ENCODE measurements at places on chromosomes 3 and 15. TPM values are rescaled to one million over a fixed set of nuclear protein-coding genes. Genes with fewer than 3 reads are reported as not detected.

- DNase-seq, result no peak
These were observed 84.5 kb upstream of the NMNAT3 start for GRCh38 chr3:139762302-139762701.

- DNase-seq, result no peak
These were observed 42.0 kb downstream of the PROS1 start for GRCh38 chr3:93931597-93932229.

DNA sequence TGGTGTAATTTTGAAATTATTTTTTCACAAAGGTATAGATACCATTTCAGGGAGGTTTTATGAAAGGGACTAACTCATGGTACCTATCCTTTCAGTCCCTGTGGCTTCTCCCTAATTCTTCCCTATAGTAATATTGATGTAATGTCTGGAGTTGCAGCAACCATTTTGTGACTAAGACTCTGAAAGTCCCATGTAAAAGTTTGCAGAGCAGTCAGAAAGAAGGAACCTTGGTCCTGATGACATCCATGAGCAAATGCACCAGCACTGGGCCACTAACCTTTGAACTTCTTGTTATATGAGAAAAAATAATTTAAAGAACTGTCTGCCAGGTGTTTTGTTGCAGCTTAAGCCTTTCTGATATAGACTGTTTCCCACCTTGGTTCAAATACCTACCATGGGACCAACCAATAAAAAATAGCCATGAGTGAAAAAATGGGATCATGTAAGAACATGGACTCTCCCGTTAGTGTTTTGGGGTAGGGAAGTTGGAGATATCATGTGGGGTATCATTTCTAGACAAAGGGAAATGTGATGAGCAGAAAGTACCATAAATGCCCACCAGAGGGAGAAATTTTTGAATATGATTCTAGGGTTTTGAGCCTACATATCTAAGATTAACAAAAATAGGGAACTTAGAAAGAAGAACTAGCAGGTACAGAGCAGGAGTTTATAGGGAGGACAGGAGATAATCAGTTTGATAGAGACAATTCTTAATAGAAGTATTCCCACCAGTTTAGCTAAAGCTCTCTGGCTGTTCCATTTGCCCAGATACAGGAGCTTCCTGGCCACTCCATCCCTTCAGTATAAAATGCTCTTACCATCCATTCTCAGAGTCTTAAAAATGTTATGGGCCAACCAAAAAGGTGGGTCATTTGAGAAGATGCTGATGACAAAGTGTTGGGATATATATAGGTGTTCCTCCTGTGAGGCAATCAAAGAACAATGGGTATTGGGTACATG lies 3.4 kb upstream of the CPOX start:
- DNase-seq, result no peak

GRCh38 chr15:63212050-63213004 lies 22.9 kb downstream of the RAB8B start:
- DNase-seq, result no peak

DNA sequence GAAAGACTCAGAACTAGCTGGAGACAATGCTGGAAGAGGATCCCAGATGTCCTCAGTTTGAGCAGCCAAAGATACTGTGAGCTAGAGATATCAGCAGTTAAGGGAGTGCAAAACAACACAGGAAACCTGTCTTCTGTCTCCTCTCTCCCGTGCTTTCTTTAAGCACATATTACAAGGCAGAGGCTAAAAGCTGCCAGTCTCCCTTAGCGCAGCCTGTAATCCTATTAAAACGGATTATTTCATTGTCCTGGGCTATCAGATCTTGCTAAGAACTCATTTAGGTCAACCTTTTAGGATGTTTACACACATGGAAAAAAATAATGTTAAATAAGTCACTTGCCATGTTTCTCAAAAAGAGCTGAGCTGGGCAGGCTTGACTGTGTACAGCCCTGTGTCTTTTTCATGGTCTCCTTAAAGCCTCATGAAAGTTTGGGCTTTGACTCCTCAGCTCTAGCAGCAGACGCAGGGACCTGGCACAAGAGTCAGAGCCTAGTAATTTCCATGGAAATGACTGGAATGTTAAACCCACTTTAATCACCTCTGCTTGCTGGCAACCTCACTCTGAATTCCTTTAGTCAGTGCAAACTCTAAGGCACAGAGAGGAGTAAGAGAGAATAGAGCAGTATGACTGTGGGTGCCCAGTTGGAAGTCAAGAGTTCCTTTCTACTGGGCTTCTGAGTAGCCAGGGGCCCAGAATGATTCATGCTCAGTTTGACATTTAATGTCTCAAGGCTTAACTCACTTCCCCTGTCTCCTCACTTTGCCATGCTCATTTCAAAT lies 491.9 kb downstream of the NTRK3 start:
- no peak for DNase-seq

- DNase-seq, result no peak
These were observed 20.1 kb upstream of the TGFBR2 start for GRCh38 chr3:30586096-30586805.

GRCh38 chr15:65089206-65089824 lies 12.8 kb downstream of the KBTBD13 start:
- no peak for DNase-seq

DNA sequence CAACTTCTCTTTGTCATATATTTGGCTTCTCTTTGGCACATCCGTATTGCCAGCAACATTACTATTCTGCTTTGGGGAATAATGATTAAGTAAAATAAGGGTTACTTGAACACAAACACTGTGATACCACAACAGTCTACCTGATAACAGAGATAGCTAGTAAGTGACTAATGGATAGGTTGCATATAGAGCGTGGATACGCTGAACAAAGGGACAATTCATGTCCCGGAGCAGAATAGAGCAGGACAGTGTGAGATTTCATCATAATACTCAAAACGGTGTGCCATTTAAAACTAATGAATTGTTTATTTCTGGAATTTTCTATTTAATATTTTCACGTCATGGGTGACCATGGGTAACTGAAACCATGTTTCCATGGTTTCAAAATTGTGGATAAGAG lies 54.1 kb downstream of the SCN5A start:
- no peak for DNase-seq

GRCh38 chr3:171416666-171417065 lies 43.5 kb downstream of the TNIK start:
- no peak for DNase-seq

GRCh38 chr3:109973733-109974132 lies 636.4 kb upstream of the DPPA4 start:
- no peak for DNase-seq

DNA sequence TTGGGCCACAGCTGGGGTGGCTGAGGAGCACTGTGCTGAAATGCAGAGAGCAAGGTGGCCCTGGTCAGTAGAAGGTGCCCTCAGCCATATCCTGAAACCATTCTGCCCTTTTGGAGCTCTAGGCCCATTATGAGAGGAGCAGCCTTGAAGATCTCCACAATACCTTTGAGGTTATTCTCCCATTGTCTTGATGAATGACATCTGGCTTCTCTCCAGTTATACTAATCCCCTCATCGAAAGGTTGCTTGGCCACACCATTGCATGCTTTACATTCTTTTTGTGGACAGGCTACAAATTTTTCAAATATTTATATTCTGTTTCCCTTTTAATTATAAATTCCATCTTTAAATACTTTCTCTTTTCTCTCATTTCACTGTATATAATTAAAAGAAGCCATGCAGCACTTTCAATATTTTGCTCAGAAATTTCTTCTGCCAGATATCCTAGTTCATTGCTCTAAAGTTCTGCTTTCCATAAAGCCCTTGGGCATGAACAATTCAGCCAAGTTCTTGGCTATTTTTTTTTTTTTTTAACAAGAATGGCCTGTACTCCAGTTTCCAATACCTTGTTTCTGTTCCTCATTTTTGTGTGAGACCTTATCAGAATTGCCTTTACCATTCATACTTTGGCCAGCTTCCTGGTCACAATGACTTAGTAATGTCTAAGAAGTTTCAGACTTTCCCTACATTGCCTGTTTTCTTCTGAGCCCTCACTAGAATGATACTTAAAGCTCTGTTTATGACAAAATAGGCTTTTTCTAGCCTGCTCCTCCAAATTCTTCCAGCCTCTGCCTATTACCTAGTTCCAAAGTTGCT lies 138.9 kb upstream of the SGO1 start:
- no peak for DNase-seq

DNA sequence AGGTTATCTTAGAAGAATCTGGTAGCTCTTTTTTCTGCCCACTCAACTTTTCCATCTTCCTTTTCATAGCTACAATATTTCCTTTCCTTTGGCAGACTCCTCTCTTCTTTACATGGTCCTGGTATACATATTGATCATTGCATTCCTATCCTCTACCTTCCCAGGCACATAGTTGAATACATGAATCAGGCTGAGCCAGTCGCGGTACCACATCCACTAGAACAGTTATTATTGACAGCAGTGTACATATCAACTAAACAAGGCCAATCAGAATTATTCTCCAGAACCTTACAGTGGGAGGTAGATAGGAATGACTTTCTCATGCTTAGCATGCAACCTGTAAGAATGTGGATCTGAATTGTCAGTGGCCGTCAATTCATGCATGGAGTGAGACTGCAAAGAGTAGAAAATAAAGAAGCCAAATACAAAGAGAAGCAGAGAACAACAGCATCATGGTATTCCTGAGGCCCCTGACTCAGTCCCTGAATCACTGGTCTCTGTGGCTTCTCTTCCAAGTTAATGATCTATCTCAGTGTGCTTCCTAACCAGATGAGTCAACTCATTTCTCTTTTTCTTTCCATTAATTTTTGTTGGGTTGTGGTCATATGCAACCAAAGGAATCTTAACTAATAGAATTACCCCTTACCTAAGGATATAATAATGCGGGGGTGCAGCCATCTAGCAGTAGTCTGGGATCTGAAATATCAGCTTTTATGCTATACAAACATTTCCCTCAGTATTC lies 60.9 kb upstream of the DCBLD2 start:
- no peak for DNase-seq

- peak; percentile 51 for DNase-seq
These were observed 240.1 kb downstream of the ISL2 start for GRCh38 chr15:76576523-76577279.

SPPL2A gene
- 162 TPM for total RNA-seq

CCR8 gene
- not detected for total RNA-seq

CSPG5 gene
- total RNA-seq, result 0.98 TPM

TRPC1 gene
- total RNA-seq, result 13.0 TPM

KNG1 gene
- not detected for total RNA-seq

ADAMTS9 gene
- 19.4 TPM for total RNA-seq

TAGLN3 gene
- total RNA-seq, result not detected

LEKR1 gene
- 1.6 TPM for total RNA-seq

GOLGA6L4 gene
- total RNA-seq, result 5.2 TPM
